A172 (cell line): ENCODE measurements at places on chromosomes 5 and 9.

- no peak for DNase-seq
Measured at GRCh38 chr5:172574871-172575223, 66.2 kb upstream of the NEURL1B start.

GRCh38 chr5:5521478-5521877 lies 99.0 kb downstream of the ICE1 start:
- no peak for DNase-seq

- peak; percentile 39 for DNase-seq
Measured at GRCh38 chr5:27124590-27124989, 86.2 kb upstream of the CDH9 start.

GRCh38 chr5:81395262-81395661 lies 1.3 kb upstream of the ACOT12 start:
- DNase-seq, result no peak

DNA sequence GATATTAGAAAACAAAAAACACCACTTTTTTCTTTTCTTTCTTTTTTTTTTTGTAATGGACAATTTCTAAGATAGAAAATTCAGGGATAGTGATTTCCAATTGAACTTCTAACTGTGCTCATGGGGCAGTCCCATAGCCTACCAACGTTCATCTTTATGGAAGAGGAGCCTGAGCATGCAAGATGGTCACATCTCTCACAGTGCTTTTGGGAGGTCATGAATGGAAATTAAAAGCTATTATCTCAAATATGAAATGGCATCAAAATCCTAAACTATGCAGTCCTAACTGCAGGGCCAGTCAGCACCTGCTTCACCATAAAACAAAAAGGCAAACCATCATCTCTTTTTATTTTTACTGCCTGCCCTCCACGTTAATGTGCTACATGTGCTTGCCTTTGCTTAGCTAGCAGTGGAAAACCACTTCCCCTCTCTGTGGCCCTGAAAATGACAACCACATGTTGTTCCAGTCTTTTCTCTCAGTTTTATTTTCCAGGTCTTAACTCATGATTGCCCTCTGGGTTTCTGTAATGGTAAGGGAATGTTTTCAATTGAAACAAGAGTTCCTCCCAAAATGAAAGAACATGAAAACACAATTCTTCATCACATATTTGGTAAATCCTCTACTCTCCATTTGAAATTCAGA lies 16.7 kb downstream of the IFNB1 start:
- no peak for DNase-seq

DNA sequence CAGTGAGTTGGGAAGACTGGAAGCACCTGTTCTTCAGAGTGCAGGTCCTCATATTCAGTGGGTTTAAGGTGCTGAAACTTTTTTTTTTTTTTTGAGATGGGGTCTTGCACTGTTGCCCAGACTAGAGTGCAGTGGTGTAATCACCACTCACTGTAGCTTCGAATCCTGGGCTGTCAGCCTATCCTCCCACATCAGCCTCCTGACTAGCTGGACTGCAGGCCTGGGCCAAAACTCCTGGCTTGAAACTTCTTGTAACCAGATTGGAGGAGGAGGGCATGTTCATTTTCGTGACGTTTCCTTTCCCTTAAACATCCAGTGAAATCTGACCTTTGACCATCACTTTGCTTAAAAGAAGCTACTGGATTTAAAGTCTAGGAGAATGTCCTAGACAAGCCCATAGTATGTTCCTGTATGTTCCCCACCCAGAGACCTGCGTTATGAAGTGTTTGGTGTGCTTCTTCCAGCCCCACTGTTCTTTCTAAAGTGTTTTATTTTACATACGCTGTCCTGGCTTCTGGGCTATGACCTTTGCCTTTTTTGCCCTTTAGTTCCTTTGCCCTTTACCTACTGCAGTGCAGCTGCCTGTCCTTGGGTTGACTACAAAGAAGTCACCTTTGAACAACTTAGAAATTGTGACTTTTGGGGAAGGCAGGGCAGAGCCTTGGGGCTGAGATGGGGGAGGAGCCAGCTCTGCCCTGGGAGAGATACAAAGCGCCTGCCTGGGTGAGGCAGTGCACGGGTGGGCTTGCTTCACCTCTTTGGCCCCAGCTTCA lies 18.4 kb downstream of the TENT4A start:
- no peak for DNase-seq

GRCh38 chr9:121333950-121334773 lies 35.9 kb downstream of the STOM start:
- no peak for DNase-seq

DNA sequence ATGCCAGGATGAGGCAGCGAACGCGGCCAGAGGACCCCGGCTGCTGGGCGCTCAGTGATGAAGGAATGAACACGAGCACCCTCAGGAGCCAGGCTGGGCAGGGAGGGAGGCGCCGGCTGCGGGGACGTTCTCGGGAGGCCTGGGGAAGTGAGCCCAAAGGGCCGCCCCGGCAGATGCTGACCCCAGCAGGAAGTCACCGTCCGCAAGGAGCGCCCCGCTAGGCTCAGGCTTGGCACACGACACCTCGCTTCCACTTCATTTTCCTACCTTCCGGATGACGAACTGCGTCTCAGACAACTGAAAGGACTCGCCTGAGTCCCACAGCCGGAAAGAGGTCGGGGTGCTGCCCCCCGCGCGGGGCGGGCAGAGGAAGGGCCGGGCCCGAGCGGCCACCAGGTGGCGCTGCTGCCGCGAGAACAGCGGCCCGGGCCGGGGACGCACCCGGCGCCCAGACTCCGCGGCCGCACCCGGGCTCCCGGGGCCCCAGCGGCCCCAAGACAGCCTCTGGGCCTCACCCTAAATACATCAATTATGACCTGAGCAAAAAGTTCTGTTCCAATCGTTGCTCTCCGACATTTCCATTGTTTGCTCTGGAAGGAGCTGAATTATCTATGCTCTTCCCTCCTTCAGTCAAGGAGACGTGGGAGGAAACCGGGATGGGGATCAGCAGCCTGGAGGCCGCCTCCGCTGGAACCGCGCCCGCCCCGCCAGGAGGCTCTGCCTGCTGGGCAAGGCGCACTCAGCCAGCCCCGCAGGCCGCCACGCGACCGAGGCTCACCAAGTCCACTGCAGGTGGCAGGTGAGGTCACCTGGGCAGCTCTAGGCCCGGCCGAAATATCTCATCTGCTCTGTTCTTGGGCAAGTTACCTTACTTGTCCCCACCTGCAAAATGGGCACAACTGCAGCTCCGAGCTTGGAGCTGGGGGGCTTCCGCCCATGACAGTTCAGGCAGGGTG lies 107.0 kb downstream of the ZNF354C start:
- DNase-seq, result no peak

DNA sequence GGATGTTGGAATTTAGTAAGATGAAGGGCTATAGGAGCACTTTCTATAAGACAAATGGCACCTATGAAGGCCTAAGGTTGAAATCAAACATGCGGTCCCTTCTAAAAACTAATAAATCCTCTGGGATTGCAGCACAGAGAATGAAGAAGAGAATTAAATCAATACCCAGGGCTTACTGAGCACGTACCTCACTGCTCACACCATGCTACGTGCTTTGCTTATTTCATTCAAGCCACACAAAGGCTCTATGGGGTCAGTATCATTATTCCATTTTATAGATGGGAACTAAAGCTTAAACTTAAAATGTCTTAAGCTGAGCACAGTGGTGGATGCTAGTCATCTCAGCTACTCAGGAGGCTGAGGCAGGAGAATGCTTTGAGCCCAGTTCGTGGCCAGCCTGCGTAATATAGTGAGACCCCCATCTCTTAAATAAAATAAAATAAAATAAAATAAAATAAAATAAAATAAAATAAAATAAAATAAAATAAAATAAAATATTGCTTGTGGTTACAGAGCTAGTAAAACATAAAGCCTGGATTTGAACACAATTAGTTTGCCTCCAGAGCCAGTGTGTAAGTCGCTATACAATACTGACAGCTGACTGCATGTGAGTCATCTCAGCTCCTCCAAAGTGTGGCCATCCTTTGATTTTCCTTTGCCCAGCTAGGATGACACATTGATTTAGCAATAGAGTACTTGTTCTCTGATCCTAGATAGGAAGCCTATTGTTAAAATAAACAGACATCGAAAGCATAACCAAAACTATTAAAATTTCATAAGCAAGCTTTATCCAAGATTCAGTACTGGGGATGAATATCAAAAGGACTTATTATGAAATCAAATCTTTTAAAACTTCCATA lies 20.9 kb upstream of the DPYSL3 start:
- DNase-seq, result peak; percentile 92

GRCh38 chr5:124599028-124599973 lies 147.1 kb downstream of the ZNF608 start:
- DNase-seq, result peak; percentile 65

- no peak for DNase-seq
Measured at GRCh38 chr5:14929293-14930065, 57.9 kb upstream of the ANKH start.

- DNase-seq, result no peak
Measured at GRCh38 chr9:27198190-27198589, 89.2 kb downstream of the TEK start.

DNA sequence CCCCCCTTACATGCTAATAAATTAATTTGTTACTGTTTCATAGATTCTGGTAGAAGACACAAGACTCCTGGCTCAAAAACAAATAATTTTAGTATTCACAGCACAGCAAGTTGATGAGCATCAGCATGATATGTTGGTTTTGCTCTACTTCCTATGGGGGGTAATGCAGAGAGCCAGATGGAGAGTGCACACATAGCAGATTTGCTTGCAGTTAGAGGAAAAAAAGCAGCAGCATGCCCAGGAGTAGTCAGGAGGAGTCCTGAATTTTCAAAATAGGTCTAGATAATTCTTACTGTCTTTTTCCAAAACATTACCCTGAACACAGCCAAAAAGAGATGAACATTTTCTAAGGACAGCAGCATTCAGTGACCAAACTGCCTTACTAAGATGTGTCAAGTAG lies 261.3 kb downstream of the COX7C start:
- DNase-seq, result no peak

GRCh38 chr9:91663858-91664257 lies 240.2 kb upstream of the NFIL3 start:
- no peak for DNase-seq

DNA sequence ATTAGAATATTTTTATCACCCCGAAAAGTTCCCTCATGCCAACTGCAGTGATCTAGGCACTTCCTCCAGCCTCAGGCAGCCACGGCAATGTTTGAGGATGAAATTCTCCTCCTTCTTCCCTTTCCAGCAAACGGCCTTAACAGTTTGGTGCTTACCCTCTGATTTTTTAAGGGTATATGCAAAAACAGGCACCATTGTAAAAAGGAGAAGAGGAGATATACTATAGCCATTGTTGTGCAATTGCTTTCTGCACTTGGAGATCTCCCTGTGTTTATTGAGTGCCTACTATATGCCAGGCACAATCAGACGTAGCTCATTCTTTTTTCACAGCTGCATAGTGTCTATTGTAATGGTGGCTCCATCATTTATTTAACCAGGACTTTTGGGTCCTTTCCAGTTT lies 29.4 kb downstream of the GSN start:
- no peak for DNase-seq

DNA sequence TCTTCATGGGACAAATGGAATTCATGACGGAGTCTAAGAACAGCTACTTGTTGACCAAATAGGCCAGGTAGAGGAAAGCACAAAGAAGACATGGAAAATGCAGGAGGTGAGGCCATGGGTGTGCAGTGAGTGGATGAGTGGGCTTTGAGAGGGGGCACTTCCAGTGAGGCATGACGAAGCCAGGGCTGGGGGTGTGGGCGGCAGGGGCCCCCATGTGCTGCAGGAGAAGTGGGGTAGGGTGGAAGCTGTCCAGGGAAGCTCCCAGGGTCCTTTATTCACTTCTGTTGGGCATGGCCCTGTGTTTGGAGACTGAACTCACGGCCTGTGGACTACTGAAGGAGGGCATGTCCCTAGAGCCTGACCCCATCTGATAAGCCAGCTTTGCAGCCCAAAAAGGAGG lies 127.6 kb upstream of the SLC25A48 start:
- DNase-seq, result no peak

DNA sequence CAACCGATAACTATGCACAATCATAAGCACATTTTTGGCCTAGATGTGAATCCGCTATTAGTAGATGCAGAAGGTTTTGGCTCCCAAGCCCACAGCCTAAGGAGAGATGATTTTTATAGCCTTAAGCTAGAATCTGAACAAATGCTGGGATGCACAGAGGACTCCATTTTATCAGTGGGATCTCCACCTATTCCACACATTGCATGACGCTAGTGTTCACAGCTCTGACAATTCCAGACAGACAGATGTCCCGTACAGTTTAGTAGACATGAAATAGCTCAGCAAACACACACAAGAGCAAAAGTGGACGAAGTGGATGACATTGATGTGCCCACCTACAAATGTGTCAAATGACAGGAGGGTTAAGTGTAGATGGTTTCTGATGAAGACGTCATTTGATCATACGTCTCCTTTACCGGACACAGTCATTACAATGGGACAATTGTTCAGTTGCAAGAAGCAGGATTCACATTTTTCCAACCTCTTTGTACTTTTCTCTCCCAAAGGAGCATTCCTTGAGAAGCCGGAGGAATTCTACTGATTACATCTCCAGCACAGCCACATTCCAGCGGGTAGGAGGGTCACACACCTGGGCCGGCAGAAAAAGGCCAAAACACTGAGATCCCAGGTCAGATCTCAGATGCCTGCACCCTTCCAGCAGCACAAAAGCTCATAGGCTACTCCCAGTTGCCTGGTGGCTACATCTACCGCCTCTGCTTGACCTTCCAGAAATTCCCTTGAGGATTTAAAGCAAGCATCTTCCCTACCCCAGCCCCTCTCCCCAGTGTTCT lies 202.4 kb downstream of the SLIT3 start:
- DNase-seq, result no peak

GRCh38 chr9:88994469-88995199 lies 3.4 kb downstream of the S1PR3 start:
- DNase-seq, result no peak

DNA sequence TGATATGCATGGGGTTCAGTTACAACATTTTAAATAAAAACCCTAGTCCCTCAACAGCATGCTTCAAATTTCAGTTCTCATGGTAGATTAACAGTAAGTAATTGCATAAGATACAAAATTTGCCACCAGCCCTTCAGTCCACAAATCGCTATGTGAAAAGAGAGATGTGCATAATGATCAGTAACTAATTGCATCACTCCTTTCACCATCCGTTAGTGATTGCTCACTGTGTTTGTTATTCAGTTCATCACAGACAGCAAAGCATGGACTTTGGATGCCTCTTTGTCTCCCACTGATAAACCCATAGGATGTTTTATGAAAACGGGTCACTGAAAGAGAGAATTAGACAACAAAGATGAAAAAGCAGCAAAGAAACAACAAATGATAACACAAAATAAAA lies 103.2 kb downstream of the MCTP1 start:
- no peak for DNase-seq

- no peak for DNase-seq
Measured at GRCh38 chr9:26800322-26800721, 92.3 kb downstream of the CAAP1 start.

DNA sequence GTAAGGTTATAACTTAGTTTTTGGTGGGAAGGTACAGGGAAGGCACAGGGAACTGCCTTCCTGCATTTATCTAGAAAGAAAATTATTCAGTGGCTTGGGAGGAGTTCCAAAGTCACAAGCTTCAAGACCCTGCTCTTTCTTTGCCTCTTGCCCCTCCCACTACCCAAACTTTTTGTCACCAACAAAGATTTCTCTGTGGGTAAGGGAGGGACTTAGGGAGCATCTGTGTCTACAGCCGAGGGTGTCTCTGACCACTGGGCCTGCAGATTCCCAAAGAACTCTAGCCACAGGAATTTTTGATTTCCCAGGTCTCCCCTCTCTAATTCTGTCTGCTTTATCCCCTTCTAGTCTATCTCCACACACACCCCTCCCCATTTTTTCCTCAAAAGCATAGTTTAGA lies 2.1 kb downstream of the ECSCR start:
- no peak for DNase-seq

GRCh38 chr5:139655727-139656271 lies 7.7 kb downstream of the CXXC5 start:
- DNase-seq, result peak; percentile 72
